ENCODE measurements at places on chromosomes 3 and 15. TPM values are rescaled to one million over a fixed set of nuclear protein-coding genes. Genes with fewer than 3 reads are reported as not detected.

Gene HES1
- total RNA-seq: 26.5 TPM

DNA sequence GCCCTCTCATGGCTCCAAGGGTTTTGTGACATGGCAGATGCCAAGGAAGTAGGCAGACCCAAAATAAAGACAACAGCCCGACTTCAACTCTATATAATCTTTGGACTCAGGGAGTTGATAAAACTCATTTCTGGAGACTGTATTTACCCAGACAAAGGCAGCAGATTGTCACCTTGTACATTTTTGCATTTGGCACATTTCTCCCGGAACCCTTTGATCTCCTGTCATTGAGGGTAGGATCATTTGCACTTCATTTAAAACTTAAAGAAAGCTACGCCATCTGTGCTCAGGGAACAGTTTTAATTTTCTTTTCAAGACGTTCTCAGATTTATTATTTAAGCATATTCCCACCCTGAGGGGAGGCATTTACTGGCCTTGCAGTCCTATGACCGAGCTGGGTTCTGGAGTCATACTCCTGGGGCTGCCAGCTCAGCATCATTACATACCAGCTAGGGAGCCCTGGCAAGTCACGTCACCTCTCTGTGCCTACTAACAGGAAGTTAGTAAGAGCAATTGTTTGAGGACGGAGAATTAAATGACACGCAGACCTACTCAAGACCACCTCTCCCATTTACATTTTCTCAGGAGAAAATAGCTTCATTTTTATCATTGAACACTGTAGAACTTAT is 5.9 kb downstream of the CDCP1 start:
- no peak for DNase-seq

DNA sequence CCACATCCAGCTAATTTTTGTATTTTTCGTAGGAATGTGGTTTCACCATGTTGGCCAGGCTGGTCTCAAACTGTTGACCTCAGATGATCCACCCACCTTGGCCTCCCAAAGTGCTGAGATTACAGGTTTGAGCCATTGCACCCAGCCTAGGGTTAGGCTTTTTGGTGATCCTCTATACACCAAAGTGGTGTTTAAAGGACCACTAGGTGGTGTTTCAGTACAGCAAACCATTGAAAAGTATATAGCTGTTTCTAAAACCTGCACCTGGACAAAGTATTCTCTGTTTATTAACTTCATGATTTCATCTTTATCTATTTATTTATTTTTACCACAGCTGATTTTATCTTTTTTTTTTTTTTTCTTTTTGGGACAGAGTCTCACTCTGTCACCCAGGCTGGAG is 68.4 kb downstream of the MINDY2 start:
- DNase-seq: no peak

Gene COMMD2
- total RNA-seq: 28.3 TPM

DNA sequence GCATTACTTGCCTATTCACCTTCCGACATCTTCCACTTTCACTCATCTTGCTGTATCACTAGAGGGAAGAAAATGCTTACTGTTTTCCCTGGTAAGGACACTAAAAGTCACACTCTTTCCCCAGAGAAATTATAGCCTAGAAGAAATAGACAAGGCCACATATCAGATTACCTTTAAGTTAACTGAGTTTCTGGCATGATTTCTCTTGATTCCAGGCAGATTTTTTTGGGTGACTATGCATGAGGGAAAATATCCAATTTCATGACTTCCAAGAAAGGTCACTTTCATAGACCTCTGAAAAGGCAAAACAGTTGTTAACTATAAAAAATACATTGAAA is 30.3 kb downstream of the TCF12 start:
- DNase-seq: no peak

Gene EEF1AKMT4
- total RNA-seq: 3.3 TPM

Gene CAPN3
- 7.5 TPM for total RNA-seq

Gene ALAS1
- total RNA-seq: 41.7 TPM

GRCh38 chr3:139476348-139476747 is at the start of gene RBP2:
Gene RBP2, minus strand, starts transcription at chr3:139476516. Its CDS starts 57 bp downstream, at chr3:139476459.
- no peak for DNase-seq

GRCh38 chr15:28919201-28919635 is 33.4 kb downstream of the APBA2 start:
- DNase-seq: no peak

DNA sequence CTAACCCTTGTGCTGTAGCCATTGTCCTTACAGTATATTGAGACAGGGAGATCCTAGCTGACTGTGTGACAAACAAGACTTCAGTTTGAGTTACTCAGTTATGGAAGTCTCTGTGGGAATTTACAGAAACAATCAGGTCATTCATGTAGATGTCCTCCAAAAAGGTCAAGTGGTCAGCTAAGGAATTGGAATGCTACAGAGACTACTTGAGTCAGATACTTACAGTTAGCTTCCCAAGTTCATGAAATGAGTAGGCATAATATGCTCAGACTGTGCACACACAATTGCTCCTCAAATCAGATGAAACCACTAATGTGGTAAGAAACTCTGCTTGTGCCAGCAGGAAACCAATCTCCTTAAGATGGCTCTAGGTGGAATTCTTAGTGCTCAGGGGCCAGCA is 985.7 kb downstream of the NSUN3 start:
- DNase-seq: no peak

- DNase-seq: no peak
These were observed 15.9 kb downstream of the ABTB1 start for GRCh38 chr3:127688416-127689265.

DNA sequence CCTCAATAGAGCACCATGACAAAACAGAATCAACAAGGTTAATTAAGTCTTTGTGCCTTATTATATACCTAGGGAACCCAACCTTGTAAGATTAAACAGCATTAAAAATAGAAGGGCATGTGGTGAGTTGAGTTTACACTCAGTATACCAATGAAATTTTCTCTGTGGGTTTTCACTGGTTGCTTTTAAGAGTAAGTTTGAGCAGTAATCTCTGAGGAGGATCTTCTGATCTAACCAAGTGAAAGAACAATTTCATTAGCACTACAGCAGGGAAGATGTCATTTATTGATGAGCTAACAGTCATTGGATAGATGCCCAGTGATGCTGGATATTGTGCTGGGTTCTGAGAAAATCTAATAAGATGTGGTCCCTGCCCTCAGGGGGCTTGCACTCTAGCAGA is 26.9 kb upstream of the AKAP13 start:
- no peak for DNase-seq

DNA sequence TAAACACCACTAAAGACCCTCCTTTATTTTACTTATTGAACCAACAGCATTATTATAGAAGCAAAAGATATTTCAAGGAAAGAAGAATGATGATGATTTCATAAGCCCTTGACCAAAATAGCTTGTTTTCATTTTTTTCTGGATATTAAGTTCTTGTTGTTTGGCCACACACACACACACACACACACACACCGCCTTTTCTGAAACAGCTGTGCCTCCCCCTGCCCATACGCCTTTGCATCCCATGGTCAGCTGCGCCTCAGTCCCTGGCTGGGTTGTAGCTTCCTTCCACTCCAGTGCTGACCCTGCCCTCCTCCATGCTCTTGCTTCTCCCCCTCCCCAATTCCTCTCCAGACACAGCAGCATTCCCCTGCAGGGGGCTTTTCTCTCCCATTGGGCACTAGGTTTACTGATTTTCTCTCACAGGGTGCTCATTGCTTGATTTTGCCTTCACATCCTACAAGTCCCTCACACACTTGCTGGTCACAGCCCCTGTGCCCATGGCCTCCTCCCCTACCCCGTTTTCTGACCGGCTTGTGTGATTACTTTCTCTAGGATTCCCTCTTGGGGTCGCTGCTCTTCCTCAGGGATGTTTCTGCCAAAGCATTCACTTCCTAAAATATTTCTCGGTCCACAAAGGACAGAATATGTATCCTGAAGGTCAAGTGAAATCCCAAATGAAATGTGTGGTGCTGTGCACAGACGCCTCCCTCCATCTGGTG is 18.4 kb downstream of the MESP1 start:
- DNase-seq: no peak

- no peak for DNase-seq
These were observed 649.6 kb downstream of the NTRK3 start for GRCh38 chr15:87606971-87607370.

Gene P2RY13
- total RNA-seq: 0.80 TPM

- no peak for DNase-seq
These were observed 113.4 kb downstream of the SLC49A4 start for GRCh38 chr3:122908251-122908650.

GRCh38 chr3:10708216-10708893 is 107.7 kb upstream of the SLC6A11 start:
- no peak for DNase-seq

- peak; percentile 90 for DNase-seq
These were observed 519.7 kb downstream of the FOXP1 start for GRCh38 chr3:71063773-71064290.
